ENCODE measurements at places on chromosomes 12 and 14.

GRCh38 chr12:52655720-52656124 is 3.7 kb upstream of the KRT2 start:
- DNase-seq, result no peak

GRCh38 chr12:114916124-114916523 is 232.1 kb upstream of the TBX3 start:
- DNase-seq, result no peak

- DNase-seq, result no peak
Measured at GRCh38 chr12:51328587-51328986, 4.6 kb upstream of the BIN2 start.

- no peak for DNase-seq
Measured at GRCh38 chr12:12612358-12612757, 682 bp downstream of the CREBL2 start.

GRCh38 chr14:74552623-74553022 is 59.1 kb downstream of the ISCA2 start:
- DNase-seq, result no peak

- DNase-seq, result no peak
Measured at GRCh38 chr12:71125949-71126348, 31.9 kb downstream of the TSPAN8 start.

DNA sequence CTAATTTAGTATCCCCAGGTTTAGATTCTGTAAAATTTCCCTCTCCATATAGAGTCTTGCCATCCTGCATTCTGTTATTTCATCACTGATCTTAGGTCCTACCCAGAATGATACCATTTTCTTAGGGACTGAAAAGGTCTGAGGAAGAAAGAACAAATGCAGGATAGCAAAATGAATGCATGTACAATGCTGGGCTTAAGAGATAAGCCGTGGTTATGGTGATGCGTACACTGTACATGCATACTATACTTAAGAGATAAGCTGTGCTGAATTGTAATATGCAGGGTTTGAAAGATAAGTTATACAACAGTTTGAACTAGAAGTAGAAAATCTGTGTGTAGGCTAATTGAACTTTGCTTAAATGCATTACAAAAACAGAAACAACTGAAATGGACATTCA is 416.2 kb downstream of the C12orf50 start:
- no peak for DNase-seq

- DNase-seq, result no peak
Measured at GRCh38 chr12:64459394-64459891, 7.5 kb downstream of the TBK1 start.

GRCh38 chr12:100138048-100138802 is 4.4 kb downstream of the BLTP3B start:
- DNase-seq, result no peak

DNA sequence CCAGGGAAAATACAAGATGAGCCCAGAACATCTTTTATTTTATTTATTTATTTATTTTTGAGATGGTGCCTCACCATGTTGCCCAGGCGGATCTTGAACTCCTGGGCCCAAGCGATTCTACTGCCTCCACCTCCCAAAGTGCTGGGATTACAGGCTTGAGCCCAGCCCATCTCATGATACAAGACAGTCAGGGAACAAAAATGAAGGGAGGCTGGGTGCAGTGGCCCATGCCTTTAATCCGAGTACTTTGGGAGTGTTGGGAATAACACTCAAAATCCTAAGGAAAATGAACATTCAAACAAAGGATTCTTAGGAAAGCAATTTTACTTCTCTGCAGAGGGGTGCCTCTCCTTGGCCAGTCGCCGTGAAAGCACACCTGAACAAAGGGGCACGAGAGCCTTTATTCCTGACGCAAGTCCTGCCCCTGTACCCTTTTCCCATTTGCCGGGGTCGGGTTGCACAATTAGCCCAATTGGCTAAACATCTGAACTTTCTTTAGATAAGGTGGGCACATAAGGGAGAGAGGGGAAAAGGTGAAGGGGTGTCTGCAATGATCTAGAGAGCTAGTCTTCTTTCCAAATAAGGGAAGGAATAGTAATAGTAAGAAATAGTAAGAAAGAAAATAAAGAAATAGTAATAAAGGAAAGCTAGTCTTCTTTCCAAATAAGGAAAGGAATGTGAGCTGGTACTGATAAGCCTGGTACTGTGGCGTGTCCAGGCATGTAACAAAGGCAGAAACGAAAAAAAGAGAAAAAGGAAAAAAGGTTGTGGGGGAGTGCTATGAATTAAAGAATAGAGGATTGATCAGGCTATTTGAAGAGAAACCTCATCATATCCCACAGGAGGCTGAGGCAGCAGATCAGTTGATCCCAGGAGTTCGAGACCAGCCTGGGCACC is 13.4 kb downstream of the NCAPD2 start:
- no peak for DNase-seq

- DNase-seq, result no peak
Measured at GRCh38 chr14:39014460-39014859, 88.6 kb downstream of the SEC23A start.

DNA sequence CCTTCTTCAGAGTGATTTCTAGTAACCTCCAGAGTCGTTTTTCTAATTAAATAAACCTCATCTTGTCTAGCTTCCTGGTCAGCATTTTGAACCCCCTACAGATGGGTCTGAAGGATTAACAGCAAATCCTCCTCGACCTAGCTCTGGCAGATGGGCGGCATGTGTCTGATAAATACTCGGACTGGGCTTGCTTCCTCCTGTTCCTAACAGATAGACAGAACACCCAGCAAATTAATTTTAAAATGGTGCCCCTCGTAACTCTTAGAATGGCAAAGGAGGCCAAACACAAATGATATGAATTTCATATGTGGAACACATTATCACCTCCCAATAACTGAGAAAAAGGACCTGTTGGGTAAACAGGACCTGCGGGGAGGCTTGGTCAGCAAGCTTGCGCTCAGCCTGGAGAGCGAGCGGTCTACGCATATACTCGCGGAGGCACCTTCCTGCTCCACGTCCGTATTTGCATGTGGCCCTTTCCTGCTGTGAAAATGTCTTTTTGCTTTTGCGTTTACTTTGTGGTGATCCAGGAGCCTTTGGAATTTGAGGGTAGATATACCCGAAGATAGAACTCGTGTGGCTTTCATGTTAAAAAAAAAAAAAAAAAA is 79.6 kb downstream of the OTX2 start:
- no peak for DNase-seq

GRCh38 chr14:34538871-34539406 is 562 bp downstream of the EAPP start:
- DNase-seq, result no peak

DNA sequence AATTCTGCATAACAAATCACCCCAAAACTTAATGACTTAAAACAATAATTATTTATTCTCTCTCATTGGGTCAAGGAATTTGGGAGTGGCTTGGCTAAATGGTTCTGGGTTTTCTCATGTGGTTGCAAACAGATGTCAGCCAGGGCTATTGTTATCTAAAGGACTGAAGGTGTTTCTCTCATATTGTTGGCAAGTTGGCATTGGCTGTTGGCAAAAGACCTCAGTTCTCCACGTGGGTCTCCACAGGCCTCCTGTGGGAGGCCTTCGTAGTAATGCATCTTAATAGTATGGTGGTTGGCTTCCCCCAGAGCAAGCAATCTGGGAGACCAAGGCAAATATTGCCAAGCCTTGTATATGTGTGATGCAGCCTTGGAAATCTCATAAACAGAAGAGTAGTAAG is 14.4 kb downstream of the GALNT16 start:
- no peak for DNase-seq

GRCh38 chr12:21617030-21617429 is 12.4 kb upstream of the GYS2 start:
- no peak for DNase-seq

DNA sequence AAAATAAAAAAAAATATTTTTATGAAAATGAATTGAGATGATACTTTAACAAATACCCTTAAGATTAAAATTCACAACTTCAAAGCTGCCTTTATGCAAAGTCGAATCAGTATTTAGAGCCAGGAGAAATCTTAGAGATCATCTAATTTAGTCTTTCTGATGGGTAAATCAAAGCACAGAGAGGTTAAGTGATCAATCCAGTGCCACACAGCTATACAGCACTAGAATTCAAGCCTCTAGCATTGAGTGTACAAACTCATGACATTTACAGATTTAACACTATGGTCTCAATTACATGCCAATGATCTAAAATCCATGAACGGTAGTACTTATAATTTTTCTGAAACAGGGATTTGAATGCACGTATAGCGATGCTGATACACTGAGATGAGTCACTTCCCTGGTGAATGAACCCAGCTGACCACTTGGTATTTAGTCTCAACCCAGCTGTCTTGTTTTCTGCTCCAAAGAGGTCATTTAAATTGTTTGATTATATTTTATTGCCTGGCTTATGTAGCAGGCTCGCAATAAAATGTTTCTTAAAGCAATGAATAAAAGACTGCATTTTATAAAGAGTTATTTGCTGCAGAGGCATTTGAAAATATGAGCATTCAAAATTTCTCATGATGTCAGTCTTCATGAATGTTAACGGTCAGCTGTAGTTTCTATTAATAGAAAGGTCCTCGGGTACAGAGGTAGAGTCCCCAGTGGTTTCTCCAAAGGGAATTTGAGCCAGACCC is 152.4 kb upstream of the PRICKLE1 start:
- no peak for DNase-seq

GRCh38 chr12:64673490-64674169 is 63.3 kb downstream of the RASSF3 start:
- DNase-seq, result no peak

DNA sequence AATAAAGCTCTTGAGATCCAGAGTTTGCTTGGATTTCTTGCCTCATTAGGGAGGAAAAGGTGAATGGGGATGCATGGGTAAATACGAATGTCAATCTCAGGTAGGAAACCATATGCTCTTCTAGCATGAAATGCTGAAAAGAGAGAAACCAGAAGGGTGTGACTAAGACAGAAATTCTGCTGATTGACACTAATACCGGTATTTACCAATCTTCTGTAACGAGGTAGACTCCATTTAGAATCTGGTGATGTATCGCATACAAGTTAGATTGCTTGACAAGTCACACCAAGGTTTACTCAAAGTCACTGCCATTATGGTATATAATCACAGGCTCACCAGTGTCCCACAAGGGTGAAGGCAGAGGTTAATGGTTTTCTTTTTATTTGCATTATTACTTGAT is 337.9 kb downstream of the NRXN3 start:
- DNase-seq, result no peak

DNA sequence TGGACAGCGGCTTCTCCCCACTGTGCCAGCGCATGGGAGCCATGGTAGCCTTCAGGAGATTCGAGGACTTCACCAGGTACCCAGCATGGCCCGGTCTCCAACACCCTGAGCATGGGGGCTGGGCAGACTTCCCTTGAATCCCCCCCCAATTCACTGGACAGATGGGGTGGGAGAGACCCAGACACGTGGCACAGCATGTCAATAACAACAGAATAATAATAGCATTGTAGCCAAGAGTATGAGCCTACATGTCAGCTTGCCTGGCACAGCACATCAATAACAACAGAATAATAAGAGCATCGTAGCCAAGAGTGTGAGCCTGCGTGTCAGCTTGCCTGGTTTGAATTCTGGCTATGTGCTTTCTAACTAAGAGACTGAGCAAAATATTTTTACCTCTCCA is 76.4 kb downstream of the FOXN4 start:
- no peak for DNase-seq

DNA sequence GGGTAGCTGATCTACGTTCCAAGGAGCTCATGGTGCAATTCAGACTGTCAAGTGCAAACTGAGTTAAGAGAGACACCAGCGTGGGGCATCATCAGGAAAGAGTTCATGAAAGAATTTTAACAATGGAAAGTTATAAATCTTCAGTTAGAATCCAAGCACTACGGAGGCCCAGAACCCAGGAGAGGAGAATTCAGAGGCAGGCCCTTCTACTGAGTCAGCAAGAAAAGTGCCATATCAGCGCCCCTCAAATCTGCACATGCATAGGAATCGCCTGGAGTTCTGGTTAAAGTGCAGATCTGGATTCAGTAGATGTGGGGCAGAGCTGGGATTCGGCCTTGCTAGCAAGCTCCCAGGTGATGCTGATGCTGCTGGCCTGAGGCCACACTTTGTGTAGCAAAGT is 45.9 kb downstream of the CHST11 start:
- DNase-seq, result no peak

GRCh38 chr14:62914025-62914424 is 131.2 kb downstream of the KCNH5 start:
- DNase-seq, result no peak

DNA sequence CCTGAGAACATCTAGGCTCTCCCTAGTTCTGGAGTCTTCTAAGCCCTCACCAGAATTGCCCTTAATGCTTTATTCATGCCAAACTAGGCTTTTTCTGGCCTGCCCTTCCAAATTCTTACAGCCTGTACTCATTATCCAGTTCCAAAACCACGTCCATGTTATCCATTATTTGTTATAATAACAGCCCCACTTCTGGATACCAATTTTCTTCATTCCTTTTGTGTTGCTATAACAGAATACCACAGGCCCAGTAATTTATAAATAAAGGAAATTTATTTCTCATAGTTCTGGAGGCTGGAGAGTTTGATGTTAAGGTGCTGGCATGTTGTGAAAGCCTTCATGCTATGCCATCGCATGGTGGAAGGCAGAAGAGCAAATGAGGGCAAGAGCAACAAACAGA is 68.0 kb upstream of the AMIGO2 start:
- no peak for DNase-seq

- no peak for DNase-seq
Measured at GRCh38 chr12:119071638-119072231, 90.4 kb downstream of the SRRM4 start.

DNA sequence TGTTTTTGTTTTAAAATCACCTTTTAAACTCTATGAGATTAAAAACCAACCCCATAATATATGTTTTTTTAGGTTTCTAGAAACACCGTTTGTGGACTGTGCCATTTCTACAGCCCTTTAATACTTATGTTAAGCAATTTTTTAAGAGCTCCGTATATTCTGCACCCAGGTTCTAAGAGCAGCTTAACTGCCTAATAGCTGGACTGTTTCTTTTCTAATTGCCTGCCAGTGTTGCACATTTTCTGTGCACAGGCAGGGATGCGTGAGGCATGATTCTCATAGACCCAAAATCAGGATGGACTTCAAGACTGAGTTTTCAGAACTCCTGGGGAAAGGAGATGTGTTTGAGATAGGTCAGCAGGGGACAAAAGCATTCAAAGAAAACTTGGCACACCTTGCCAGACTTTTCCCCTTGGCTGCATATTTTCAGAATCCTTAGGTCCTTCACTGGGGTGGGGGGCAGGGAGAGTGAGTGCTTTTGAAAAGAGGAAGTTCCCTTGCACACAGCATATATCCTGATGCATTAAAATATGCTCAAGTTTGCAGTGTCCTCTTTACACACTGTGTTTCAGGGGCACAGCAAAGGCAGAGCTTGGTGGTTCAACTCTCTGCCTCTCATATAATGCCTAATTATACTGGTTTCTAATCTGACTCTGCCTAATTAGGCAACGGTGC is 27.9 kb downstream of the TMEM30B start:
- no peak for DNase-seq

GRCh38 chr14:24895622-24896021 is 154.3 kb downstream of the STXBP6 start:
- no peak for DNase-seq

GRCh38 chr12:26732005-26732908 is 100.7 kb downstream of the ITPR2 start:
- DNase-seq, result no peak

GRCh38 chr14:67652189-67652588 is 22.2 kb downstream of the VTI1B start:
- no peak for DNase-seq
